ENCODE measurements at places on chromosomes 5 and 9.

GRCh38 chr9:136950656-136951276 is 1.3 kb upstream of the LCN12 start:
- H3K27me3 ChIP-seq, result no peaks in the 10 kb centered on the region
- no peaks in the 10 kb centered on the region for H3K36me3 ChIP-seq

GRCh38 chr5:149679876-149680809 is 50.0 kb upstream of the PPARGC1B start:
- H3K27ac ChIP-seq, result no peak overlapping the region
- H3K4me1 ChIP-seq, result peaks cover 2% of the 10 kb centered on the region
- no peak for DNase-seq
- peaks cover 44% of the 10 kb centered on the region for H3K27me3 ChIP-seq
- H3K36me3 ChIP-seq, result no peaks in the 10 kb centered on the region
- no peak overlapping the region for H3K4me3 ChIP-seq

GRCh38 chr9:91843093-91843492 is 106.9 kb downstream of the ROR2 start:
- peaks cover 33% of the 10 kb centered on the region for H3K27me3 ChIP-seq
- peaks cover 30% of the 10 kb centered on the region for H3K4me1 ChIP-seq
- DNase-seq, result no peak
- no peaks in the 10 kb centered on the region for H3K36me3 ChIP-seq

GRCh38 chr9:126490871-126491567 is 122.7 kb upstream of the LMX1B start:
- H3K36me3 ChIP-seq, result peaks cover 2% of the 10 kb centered on the region
- peak; percentile 66 for DNase-seq
- H3K4me3 ChIP-seq, result no peak overlapping the region

- H3K27ac ChIP-seq, result no peak overlapping the region
- H3K4me3 ChIP-seq, result no peak overlapping the region
- H3K27me3 ChIP-seq, result peaks cover 6% of the 10 kb centered on the region
- no peaks in the 10 kb centered on the region for H3K4me1 ChIP-seq
These were observed 36.8 kb downstream of the DAB2IP start for GRCh38 chr9:121688146-121688680.

DNA sequence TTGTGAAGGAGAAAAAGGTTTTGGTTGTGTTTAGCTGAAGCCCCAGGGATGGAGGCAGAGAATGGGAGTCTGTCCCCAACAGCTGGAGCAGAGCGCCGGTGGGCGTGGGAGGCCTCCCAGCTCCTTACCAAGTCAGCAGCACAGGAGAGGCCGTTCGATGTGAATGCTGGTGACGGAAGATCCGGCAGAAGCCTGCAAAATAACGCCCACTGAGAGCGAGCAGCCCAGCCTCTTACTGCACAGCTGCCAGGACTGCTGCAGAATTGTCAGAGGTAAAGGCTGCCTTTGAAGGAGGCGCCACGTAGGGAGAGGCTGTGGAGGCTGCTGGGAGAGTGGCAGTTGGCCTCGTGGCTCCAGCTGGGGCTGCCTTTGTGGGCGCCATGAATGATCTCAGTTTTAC is 26.2 kb downstream of the ANGPTL2 start:
- no peaks in the 10 kb centered on the region for H3K36me3 ChIP-seq
- no peaks in the 10 kb centered on the region for H3K27me3 ChIP-seq
- no peak overlapping the region for H3K27ac ChIP-seq
- no peak overlapping the region for H3K4me3 ChIP-seq
- no peaks in the 10 kb centered on the region for H3K4me1 ChIP-seq

DNA sequence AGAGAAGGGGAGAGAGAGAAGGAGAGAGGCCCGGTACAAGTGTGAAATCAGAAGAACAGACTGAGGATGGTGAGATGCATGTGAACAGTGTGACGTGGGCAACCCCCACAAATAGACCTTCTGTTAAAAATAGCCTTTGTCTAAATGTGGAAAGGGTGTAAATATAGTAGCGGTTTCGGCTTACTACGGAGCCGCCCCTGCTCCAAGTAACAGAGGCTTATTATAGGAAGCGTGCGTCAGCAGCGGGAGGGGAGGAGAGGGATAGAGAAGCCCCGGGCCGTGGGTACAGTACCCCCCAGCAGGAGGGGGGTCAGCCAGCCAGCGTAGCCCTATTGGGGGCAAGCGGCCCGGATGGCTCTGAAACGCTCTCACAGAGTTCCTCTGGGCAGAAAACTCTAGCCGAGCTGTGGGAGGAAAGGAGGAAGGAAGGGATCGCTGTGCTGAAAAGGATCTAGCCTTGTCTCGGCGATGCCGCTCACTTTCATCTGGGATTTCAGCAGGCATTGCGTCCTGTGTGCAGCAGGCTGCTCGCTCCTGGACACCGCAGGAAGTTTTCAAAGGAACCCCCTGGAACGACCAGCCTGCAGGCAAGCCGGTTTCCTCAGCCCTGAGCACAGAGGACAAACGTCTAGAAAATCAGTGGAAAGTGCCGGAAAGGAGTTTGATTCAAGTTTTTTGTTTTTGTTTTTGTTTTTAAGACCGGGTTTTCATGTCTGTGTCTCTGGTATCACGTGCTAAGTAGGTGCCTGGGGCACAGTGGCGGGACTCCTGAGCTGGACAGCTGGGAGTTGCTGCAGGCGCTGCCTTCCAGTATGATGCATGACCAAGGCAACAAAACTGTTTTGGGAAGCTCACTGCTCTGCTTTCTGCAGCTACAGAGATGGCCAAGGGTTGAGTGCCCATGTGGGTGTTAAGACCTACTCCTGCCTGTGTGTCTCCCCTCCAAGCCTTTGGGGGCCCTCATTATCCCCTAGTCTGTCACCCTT is 146.6 kb downstream of the SEC61B start:
- peaks cover 32% of the 10 kb centered on the region for H3K27me3 ChIP-seq
- H3K36me3 ChIP-seq, result no peaks in the 10 kb centered on the region
- H3K4me3 ChIP-seq, result peak overlapping the region; percentile 18
- peaks cover 12% of the 10 kb centered on the region for H3K4me1 ChIP-seq

DNA sequence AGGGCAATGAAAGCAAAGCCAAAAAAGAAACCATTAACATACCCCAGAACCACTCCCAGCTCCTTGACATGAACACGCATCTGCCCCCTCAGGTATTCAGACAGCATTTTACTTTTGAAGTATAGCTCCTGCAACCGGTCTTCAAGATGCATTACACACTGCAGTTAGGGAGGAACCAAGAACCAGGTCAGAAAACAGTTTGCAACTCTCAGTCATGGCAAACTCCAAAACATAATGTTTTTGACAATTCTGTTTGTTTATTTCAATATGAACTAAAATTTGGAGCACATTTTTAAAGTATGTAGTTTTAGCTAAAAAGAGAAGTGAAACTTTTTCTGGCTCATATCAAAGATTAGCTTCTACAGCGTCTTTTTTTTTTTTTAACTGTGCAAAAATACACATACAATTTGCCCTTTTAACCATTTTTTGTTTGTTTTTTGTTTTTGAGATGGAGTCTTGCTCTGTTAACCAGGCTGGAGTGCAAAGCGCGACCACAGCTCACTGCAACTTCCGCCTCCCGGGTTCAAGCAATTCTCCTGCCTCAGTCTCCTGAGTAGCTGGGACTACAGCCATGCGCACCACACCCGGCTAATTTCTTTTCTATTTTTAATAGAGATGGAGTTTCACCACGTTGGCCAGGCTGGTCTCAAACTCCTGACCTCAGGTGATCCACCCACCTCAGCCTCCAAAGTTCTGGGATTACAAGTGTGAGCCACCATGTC is 12.2 kb upstream of the RAPGEF6 start:
- peaks cover 50% of the 10 kb centered on the region for H3K36me3 ChIP-seq
- H3K27ac ChIP-seq, result no peak overlapping the region
- DNase-seq, result no peak
